HFFc6 (cell line): ENCODE measurements at places on chromosomes 1 and 21. TPM values are rescaled to one million over a fixed set of nuclear protein-coding genes. Genes with fewer than 3 reads are reported as not detected.

NES gene
- 105 to 115 TPM (median 106 TPM) in 3 replicates for total RNA-seq

WDR77 gene
- 48.8 to 59.5 TPM (median 51.1 TPM) in 3 replicates for total RNA-seq

HCRTR1 gene
- total RNA-seq: not detected in 3 replicates

DNA sequence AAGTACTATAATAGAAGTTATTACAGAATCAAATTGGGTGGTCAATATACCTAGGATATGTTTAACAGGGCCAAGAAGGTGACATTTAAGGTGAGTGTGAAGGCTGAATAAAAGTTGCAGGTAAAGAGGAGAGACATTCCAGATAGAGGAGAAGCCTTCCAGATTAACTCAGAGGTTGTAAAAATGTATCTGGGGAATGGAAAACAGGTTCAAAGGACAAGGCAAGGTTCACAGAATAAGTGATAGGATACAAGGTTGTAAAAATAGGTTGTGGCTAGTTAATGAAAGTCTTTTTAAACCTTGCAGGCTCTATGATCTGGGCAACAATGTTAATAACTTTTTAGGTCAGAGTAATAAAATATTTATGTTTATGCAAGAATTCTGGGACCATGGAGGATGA, 40.2 kb downstream of the FUBP1 start:
- peaks cover 58% of the 10 kb centered on the region for H3K36me3 ChIP-seq
- peaks cover 16% of the 10 kb centered on the region for H3K27me3 ChIP-seq
- H3K4me1 ChIP-seq: peaks cover 32% of the 10 kb centered on the region

- no peaks in the 10 kb centered on the region for H3K4me1 ChIP-seq
- peaks cover 1% of the 10 kb centered on the region; the same call in 1 of the 2 replicates for H3K27me3 ChIP-seq
- peaks cover 5% of the 10 kb centered on the region; the same call in 1 of the 2 replicates for H3K36me3 ChIP-seq
- H3K4me3 ChIP-seq: no peak overlapping the region
- H3K27ac ChIP-seq: no peak overlapping the region
Measured at GRCh38 chr1:175554586-175554985, 188.8 kb downstream of the TNR start.

DNA sequence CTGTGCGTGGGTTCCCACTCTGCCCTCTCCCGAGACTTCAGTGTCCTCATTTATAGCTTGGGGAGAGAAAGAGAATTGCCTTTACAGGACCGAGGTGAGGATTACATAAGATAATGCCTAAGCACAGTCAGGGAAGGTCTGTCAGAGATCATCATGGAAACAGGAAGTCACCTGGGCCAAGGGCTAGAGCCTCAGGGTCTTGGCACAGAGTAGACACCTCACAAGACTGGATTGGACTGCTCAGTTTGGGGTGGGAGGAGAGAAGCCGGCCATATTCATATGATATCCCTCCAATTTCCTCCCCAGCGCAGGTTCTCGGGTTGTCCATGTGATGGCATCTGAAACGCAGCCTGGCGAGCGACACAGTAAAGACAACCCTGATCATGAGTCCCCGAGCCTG, 3.8 kb downstream of the CNR2 start:
- no peak for DNase-seq
- H3K4me1 ChIP-seq: no peaks in the 10 kb centered on the region
- H3K27me3 ChIP-seq: peaks cover 37% of the 10 kb centered on the region
- H3K27ac ChIP-seq: no peak overlapping the region
